PC-3 (cell line): ENCODE measurements at places on chromosomes 2 and 18.
A peak's percentile ranks its signal among the peaks of the same experiment; 100 is the strongest.

GRCh38 chr2:120737340-120738101 is 1.9 kb downstream of the GLI2 start:
- no peaks in the 10 kb centered on the region for H3K27me3 ChIP-seq
- peak; percentile 71 for DNase-seq
- H3K36me3 ChIP-seq: no peaks in the 10 kb centered on the region
- H3K4me3 ChIP-seq: peak overlapping the region; percentile 79

GRCh38 chr2:79139423-79139822 is 19.1 kb downstream of the REG1A start:
- no peak for DNase-seq
- H3K36me3 ChIP-seq: no peaks in the 10 kb centered on the region
- no peaks in the 10 kb centered on the region for H3K27me3 ChIP-seq
- H3K4me1 ChIP-seq: no peaks in the 10 kb centered on the region
- no peak overlapping the region for H3K27ac ChIP-seq

- H3K27me3 ChIP-seq: no peaks in the 10 kb centered on the region
- H3K4me1 ChIP-seq: no peaks in the 10 kb centered on the region
- no peak for DNase-seq
- H3K4me3 ChIP-seq: no peak overlapping the region
- H3K27ac ChIP-seq: no peak overlapping the region
Measured at GRCh38 chr2:237998530-237998929, 31.7 kb downstream of the UBE2F start.

GRCh38 chr2:106334802-106335201 is 133.4 kb downstream of the RGPD3 start:
- H3K36me3 ChIP-seq: no peaks in the 10 kb centered on the region
- H3K4me1 ChIP-seq: no peaks in the 10 kb centered on the region
- H3K4me3 ChIP-seq: no peak overlapping the region
- peaks cover 47% of the 10 kb centered on the region for H3K27me3 ChIP-seq
- no peak overlapping the region for H3K27ac ChIP-seq

- no peak for DNase-seq
- H3K4me1 ChIP-seq: no peaks in the 10 kb centered on the region
- no peaks in the 10 kb centered on the region for H3K27me3 ChIP-seq
- no peaks in the 10 kb centered on the region for H3K36me3 ChIP-seq
- H3K27ac ChIP-seq: no peak overlapping the region
Measured at GRCh38 chr2:33890686-33891085, 291.6 kb upstream of the FAM98A start.

DNA sequence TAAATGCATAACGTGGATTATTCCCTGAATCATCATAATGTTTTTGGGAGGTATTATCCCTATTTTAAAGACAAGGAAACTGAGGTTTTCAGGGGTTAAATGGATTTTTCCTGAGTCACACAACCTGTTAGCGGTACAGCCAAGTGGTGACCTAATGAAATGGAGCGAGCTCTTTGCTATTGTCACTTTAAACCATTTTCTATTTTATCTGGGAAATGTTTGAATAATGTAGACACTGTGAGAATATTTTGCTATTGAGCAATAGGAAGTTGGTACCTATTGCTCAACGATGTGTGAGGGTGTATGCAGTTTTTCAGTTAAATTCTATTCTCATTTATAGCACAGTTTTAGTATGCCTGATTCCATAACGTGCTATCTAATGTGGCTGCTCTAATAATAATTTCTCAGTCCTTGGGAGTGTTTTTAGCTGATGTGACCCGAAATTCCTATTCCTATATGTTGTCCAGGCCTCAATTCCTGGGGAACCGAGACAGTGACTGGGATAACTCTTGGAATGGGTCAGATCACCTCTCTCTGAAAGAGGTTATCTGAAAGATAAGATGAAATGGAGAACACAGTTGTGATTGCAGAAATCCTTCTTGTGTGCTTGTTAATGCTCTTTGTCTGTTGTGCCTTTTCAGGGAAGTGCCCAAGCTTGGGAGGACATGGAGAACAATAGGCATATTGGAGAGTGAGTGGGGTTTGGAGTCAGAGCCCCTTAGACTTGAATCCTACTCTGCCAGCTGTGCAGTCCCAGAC is 38.4 kb downstream of the ABCB11 start:
- H3K27me3 ChIP-seq: no peaks in the 10 kb centered on the region
- H3K4me3 ChIP-seq: no peak overlapping the region
- no peak overlapping the region for H3K27ac ChIP-seq
- H3K36me3 ChIP-seq: no peaks in the 10 kb centered on the region
- peaks cover 12% of the 10 kb centered on the region for H3K4me1 ChIP-seq

GRCh38 chr2:171832489-171832888 is 61.6 kb downstream of the SLC25A12 start:
- H3K27ac ChIP-seq: no peak overlapping the region
- DNase-seq: no peak
- peaks cover 89% of the 10 kb centered on the region for H3K36me3 ChIP-seq
- no peak overlapping the region for H3K4me3 ChIP-seq
- no peaks in the 10 kb centered on the region for H3K4me1 ChIP-seq
- no peaks in the 10 kb centered on the region for H3K27me3 ChIP-seq

DNA sequence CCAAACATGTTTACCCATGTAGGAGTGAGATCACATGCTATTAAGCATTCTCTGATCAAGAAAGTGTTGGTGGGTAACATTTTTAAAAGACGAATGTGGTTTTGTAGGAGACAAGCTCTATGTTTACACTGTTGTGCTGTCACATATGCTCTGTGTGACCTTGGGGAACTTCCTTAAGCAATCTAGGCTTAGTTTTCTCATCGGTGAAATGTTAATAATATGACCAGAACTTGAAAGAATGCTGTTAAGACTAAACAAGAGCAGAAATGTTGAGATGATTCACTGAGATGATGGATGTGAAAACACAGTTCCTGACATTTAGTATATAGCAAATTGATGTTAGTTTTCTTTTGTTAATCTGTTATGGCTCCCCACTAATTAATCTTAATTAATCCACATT is 860.9 kb upstream of the CNTNAP5 start:
- H3K36me3 ChIP-seq: no peaks in the 10 kb centered on the region
- no peaks in the 10 kb centered on the region for H3K4me1 ChIP-seq
- H3K27me3 ChIP-seq: no peaks in the 10 kb centered on the region
- no peak for DNase-seq
- no peak overlapping the region for H3K27ac ChIP-seq

DNA sequence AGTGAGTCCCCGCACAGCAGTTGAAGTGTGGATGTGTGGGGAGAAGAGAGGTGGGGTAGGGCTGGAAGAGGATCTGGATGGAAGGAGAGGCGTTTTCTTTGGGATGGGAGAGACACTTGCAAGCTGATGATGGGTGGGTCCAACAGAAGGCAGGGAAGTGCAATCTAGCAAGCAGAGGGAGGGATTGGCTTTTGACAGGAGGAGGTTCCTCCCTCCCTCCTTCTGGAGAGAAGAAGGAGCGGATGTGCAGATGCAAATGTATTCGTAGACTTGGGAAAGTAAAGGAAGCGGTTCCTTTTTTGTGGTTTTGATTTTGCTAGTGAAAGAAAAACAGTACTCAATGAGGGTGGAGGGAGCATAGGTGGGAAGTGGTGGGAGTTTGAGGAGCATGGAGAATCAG is 48.9 kb downstream of the LAMA3 start:
- H3K27ac ChIP-seq: no peak overlapping the region
- H3K36me3 ChIP-seq: peaks cover 10% of the 10 kb centered on the region
- no peak overlapping the region for H3K4me3 ChIP-seq
- peaks cover 32% of the 10 kb centered on the region for H3K4me1 ChIP-seq
- no peaks in the 10 kb centered on the region for H3K27me3 ChIP-seq
